ENCODE measurements at places on chromosomes 1 and 21. TPM values are rescaled to one million over a fixed set of nuclear protein-coding genes. Genes with fewer than 3 reads are reported as not detected.

Gene APOBEC4
- total RNA-seq: not detected

Gene TFF2
- total RNA-seq: not detected

Gene RXFP4
- total RNA-seq: not detected

Gene SHISA4
- total RNA-seq: 10.4 TPM

Gene GNAT2
- not detected for total RNA-seq

Gene VANGL2
- 8.1 TPM for total RNA-seq
